ENCODE measurements at places on chromosomes 3 and 15.

GRCh38 chr3:141342386-141342785 lies 25.9 kb upstream of the ZBTB38 start:
- DNase-seq, result no peak

GRCh38 chr3:97901313-97902248 lies 70.7 kb downstream of the RIOX2 start:
- DNase-seq, result no peak

- no peak for DNase-seq
Observed at GRCh38 chr3:169430707-169431404, 232.7 kb downstream of the MECOM start.

DNA sequence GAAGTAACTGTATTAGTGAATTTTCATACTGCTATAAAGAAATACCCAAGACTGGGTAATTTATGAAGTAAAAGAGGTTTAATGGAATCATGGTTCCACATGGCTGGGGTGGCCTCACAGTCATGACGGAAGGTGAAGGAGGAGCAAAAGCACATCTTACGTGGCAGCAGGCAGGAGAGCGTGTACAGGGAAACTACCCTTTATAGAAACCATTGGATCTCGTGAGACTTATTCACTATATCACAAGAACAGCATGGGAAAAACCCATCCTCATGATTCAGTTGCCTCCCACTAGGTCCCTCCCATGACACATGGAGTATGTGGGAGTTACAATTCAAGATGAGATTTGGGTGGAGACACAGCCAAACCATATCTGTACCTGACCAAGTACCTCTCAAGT lies 812.3 kb upstream of the ALCAM start:
- DNase-seq, result no peak

DNA sequence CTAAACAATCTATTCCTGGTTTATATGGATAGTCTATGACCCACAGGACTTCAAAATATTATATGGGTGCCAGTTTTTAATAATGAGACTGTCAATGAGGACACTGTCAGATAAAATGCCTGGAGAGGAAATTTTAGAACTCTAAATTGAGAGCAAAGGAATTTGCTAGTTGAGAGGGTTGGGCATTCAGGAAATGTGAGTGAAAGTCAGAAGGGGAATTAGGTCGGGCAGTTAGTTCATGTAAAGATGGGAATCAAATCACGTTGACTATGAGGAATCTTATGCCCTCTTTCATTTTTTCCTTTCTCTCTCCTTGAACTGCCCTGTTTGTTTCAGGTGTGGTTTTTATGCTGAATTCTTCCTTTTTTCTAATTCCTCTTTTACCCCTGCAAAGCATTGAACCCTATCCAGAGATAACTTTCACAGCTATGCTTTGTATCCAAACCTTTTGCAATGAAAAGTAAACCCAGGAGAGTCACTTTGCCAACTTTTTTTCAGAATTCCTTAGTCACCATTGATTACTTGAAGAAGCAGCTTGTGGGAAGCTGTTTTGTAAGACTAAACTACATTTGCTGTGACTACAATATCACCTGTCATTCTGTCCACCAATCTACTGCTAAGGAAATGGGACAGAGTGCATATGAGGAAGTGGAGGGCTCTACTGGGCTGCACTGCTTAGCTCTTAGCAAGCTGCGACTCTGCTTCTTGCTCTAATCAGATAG lies 27.8 kb downstream of the CHP1 start:
- DNase-seq, result no peak

GRCh38 chr3:107524841-107525643 lies 2.3 kb downstream of the BBX start:
- DNase-seq, result peak; percentile 33

- DNase-seq, result no peak
Observed at GRCh38 chr3:160210799-160211221, 14.4 kb upstream of the C3orf80 start.

DNA sequence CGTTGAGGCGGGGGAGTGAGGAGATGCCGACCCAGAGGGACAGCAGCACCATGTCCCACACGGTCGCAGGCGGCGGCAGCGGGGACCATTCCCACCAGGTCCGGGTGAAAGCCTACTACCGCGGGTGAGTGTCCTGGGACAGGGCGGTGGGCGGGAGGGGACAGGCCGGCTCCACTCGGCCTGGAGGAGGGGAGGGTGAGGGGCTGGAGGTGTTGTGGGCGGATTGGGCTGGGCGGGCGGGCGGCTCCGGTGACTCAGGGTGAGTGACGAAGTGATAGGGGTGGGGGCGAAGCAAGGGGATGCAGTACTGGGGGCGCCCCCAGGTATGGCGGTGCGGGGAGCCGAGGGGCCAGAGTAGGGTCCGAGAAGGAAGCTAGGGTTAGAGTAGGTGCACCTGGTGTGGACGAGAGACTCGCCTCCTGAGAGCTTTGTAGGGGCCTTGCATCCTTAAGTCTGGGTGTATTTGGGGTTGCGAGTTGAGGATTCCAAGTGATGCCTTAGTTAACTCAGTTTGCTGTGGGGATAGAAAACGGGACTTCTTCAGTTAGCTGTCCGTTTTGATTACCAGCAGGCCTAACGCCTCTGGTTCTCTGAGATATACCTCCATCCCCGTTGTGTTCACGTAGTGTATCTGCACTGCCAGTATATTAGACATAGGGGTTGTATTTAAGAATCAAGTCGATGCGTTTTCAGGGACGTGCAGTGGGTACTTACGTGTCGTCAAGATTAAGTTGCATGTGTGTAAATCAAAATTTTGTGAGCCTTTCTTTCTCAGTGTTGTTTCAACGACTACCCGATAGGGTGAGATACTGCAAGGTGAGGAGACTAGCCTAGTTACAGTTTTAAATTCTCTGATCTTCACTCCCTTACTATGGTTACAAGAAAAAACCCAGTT lies 670 bp downstream of the PRKCI start:
- DNase-seq, result peak; percentile 29

GRCh38 chr3:195873971-195874370 lies 34.4 kb downstream of the TNK2 start:
- no peak for DNase-seq

GRCh38 chr3:192433704-192434103 lies 293.6 kb downstream of the FGF12 start:
- DNase-seq, result no peak

- no peak for DNase-seq
Observed at GRCh38 chr15:67025719-67026609, 39.4 kb upstream of the SMAD3 start.

DNA sequence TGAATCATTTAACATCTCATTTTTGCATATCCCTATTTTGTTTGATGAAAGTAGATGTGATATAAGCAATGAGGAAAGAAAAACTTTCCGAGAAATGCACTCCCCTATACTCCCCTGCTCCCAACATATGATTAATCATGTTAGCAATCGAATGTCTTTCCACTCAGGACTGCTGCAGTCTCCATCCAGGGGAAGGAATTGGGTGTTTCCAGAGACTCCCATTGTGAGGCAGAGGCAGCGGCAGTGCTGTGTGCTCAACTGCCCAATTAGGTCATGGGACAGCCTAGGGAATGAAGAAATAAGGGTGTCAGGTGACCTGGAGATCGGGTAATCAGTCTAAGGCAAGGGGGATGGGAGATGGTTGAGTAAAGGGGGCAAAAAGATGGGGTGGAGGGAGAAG lies 268.6 kb upstream of the MEIS2 start:
- no peak for DNase-seq

All from HAP-1 (cell line).